ENCODE measurements at places on chromosomes 2 and 18. TPM values are rescaled to one million over a fixed set of nuclear protein-coding genes. Genes with fewer than 3 reads are reported as not detected.
A peak's percentile ranks its signal among the peaks of the same experiment; 100 is the strongest.

The RPRM gene
- polyA plus RNA-seq, result 5.0 TPM

GRCh38 chr2:41782306-41783158, 265.3 kb upstream of the PKDCC start:
- peak; percentile 66 for DNase-seq

DNA sequence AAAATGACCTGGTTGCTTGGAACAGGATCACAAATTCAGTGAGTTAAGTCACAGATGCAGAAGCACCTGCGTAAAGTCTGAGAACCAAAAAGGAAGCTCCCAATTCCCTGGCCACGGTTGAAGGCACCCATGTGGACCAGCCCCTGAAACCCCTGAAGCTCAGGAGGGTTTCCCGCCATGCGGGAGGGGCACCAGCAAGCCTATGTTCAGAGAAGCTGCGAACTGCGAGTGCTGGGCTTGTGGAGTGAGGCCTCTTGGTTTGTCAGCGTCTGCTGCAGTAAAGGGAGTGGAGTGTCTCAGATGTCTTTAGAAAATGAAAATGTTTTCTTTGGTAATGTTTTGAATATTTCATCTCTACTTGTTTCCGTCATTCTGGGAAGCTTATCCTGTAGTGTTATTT, 16.1 kb upstream of the ACKR3 start:
- no peak for DNase-seq

- DNase-seq, result peak; percentile 74
Measured at GRCh38 chr2:240991378-240992263, 6.8 kb upstream of the SNED1 start.

The CHN1 gene
- 14.6 TPM for polyA plus RNA-seq

DNA sequence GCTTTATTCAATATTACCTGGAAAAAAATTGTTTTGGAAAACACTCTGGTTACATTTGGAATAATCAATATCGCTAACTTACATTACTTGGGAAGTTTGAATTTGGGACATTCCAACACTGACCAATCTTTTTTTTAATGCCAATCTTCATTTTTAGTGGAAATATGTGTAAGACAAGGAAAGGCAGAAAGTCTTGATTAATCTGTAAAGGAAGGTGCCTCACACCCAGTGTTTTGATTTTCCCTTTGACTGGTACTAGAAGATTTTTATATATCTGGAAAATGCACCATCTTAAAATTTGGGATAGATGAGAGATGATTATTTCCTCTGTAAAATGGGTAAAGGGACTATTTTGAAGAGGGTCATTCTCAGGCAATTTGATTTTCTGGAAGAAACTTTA, 879.2 kb upstream of the ZEB2 start:
- no peak for DNase-seq

GRCh38 chr18:61466736-61467135, 133.5 kb downstream of the CDH20 start:
- no peak for DNase-seq

The IL36G gene
- polyA plus RNA-seq, result not detected

DNA sequence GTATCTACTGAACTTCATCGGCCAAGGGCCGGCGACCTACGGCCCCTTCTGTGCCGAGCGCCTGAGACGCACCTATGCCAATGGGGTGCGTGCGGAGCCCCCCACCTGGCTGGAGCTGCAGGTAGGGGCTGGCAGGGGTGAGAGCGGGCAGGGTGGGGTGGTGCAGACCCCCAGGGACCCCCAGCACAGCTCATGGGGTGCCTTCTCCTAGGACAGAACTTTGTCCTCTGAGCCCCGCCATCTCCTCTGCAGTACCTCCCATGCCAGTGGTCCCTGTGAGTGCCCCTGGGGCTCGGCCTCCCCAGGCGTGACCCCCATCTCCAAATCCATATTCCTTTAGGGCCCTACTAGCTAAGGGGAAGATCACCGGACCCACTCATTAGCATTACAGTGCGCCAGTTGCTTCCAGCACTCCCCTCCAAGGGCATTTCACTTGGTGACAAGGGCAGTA, 23.9 kb upstream of the GPR17 start:
- no peak for DNase-seq

- DNase-seq, result peak; percentile 12
Measured at GRCh38 chr2:143903172-143903856, 616.6 kb downstream of the ZEB2 start.

The IL18RAP gene
- polyA plus RNA-seq, result 0.22 TPM

The HOXD9 gene
- polyA plus RNA-seq, result 8.7 TPM

GRCh38 chr2:235544689-235544969, 50.8 kb downstream of the AGAP1 start:
- no peak for DNase-seq

DNA sequence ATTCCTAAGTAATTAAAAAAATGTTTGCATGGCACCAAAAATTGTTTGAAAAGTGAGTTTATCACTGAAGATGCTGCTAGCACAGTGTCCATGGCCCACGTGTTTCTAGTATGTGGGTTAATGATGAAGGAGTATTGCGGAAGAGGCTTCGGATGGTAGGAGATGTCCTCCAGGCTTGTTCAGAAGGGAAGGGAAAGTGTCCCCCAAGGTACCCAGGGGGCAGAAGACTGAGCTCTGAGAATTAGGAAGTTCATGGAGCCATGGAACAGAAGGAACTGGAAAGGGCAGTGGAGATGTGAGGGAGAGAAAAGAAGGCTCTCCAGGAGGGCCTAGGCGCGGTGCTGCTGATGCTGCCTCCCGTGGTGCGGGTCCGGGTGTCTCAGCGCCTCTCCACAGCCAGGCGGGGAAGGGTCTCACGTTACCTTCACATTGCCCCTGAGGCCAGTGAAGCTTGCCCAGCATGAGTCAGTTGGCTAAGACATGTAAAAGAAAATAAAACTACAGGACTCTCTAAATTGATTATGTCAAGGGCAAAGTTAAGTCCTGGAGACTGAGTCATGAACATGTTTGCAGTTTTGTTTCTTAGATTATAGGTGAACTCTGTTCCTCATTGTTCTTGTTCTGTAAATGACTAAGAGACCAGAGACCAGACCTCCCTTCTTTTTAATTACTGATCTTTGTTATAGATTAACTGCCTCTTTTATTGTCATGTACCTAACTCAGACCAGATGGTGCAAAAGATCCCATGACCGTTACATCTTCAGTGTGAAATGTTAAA, 89.0 kb downstream of the MTCL1 start:
- DNase-seq, result no peak

The KCNE4 gene
- 3.4 TPM for polyA plus RNA-seq

The SERPINB2 gene
- 1.3 TPM for polyA plus RNA-seq

The GCG gene
- 34.8 TPM for polyA plus RNA-seq

DNA sequence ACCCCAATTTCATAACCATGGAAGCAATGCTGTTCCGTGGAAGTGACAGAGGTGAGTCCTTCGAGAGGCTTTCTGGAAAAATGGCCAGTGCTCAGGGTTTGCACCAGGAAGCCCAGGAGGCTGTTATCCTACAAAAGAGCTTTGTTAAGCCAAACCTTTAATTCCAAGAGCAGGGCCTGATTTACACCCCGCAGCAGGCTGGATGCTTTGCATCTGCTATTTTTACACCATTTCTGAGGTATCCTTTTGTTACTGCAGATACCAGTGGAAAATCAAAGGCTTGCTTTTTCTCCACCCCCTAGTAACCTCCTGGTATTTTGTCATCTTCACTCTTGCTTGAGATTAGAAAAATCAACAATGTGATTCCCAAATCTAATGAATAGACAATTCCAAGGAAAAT, 380.6 kb downstream of the SOX11 start:
- DNase-seq, result no peak

DNA sequence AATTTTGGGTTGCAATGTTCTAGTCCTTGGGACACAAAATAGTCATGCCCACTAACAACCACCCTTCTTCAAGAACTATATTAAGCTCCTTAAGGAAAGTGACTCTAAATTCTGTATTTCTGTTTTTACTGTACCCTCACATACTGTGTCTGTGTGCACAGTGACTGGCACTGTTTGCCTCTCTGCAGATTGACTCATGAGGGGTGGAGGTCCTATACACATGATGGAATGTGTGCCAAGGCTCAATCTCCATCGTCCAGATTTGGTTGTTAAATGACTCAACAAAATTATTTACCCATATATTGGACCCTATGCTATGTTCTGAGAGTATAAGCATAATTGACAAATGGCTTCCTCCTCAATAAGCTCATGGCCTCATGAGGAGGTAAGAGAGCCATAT, 126.6 kb upstream of the CWC22 start:
- no peak for DNase-seq

GRCh38 chr2:105882341-105882740, 137.6 kb downstream of the NCK2 start:
- DNase-seq, result no peak

DNA sequence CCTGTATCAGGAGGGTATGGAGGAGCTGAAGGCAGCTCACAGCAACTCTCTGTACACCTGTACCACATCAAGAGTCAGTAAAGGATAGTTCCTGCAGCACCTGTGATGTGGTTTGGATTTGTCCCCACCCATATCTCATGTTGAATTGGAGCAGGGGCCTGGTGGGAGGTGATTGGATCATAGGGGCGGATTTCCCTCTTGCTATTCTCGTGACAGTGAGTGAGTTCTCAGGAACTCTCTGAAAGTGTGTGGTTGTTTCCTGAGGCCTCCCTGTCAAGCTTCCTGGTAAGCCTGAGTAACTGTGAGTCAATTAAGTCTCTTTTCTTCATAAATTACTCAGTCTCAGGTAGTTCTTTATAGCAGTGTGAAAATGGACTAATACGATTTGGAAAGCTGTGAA, 28.9 kb downstream of the OSBPL1A start:
- no peak for DNase-seq

The ACSL3 gene
- 62.1 TPM for polyA plus RNA-seq
